ENCODE measurements at places on chromosomes 5 and 9.
A peak's percentile ranks its signal among the peaks of the same experiment; 100 is the strongest.

- no peak for DNase-seq
Observed at GRCh38 chr5:43357878-43358281, 44.7 kb upstream of the HMGCS1 start.

- DNase-seq, result peak; percentile 65
Observed at GRCh38 chr9:89606049-89606623, 1.3 kb downstream of the GADD45G start.

DNA sequence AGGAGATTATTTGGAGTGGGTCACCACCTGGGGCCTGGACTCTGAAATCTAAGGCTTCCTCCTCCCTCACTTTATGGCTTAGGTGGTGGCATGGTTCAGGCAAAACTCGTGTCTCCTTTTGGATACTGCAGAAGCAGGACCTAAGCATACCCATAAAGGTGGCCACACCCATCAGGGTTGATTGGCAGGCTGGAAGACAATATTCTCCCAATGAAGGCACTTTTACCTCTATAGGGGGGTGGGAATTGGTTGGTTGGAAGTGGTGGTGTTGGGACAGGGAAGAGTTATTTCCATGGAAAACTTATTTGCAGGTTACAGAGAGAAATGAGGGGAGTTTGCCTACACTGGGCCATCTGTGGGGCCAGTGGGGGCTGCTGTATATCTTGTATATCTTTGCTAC, 39.7 kb downstream of the CNOT6 start:
- DNase-seq, result no peak

GRCh38 chr9:79671558-79671957, 99.8 kb downstream of the TLE4 start:
- no peak for DNase-seq

DNA sequence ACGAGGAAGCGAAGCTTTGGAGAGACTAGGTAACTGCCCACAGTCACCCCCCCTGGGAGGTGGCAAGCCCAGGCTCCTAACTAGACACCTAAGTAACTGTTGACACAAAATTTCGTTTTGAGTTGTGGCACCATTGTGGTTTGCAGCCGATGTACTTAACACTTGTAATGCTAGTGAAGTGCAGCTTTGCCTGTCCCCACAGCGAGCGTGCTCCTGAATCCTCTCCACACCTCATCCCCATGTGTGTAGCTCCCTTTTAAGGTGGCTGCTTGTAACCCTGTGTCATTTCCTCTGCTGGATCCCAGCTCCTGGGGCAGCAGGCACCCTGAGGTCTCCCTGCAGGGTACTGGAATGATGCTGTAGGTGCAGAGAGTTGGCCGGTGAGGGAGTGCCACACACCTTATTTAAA, 114.9 kb downstream of the TRIO start:
- peak; percentile 34 for DNase-seq

GRCh38 chr9:37377688-37378612, 44.5 kb upstream of the GRHPR start:
- DNase-seq, result no peak

- peak; percentile 15 for DNase-seq
Observed at GRCh38 chr9:110623462-110624025, 44.0 kb upstream of the SVEP1 start.

DNA sequence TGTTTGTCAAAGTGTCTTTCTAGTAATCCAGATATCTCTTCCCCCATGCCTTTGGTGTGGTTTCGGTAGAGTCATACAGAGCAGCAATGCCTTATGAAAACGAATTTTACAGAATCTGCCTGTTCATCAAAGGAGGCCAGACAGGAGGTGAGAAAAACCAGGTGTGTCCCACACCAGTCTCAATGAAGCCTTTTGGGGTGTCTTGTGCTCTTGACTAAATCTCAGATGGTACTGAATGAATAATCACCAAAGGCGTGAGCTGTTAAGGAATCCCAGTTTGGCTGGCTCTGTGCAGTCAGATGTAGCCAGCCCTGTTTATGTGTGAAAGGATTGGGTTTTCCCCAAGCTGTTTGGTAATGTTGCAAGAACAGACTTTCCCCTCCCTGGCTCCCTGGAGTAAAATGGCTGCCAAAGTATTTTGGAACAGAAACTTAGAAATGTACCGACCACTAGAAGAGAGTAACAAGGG, 70.8 kb upstream of the CDKN2B start:
- no peak for DNase-seq

- DNase-seq, result no peak
Observed at GRCh38 chr9:119078015-119078414, 291.2 kb downstream of the BRINP1 start.

GRCh38 chr5:121862801-121863200, 11.1 kb downstream of the FTMT start:
- DNase-seq, result no peak

GRCh38 chr5:148956477-148957385, 106.1 kb downstream of the SH3TC2 start:
- peak; percentile 41 for DNase-seq

GRCh38 chr5:31459594-31459993, 72.3 kb downstream of the DROSHA start:
- no peak for DNase-seq

GRCh38 chr9:83271665-83272071, 208.7 kb upstream of the RASEF start:
- no peak for DNase-seq

- DNase-seq, result no peak
Observed at GRCh38 chr5:164097749-164098148, 592.3 kb downstream of the MAT2B start.

- no peak for DNase-seq
Observed at GRCh38 chr5:102545175-102545574, 46.4 kb upstream of the SLCO6A1 start.

- no peak for DNase-seq
Observed at GRCh38 chr5:142836048-142836447, 65.9 kb downstream of the ARHGAP26 start.

- no peak for DNase-seq
Observed at GRCh38 chr5:112106878-112107277, 312.2 kb downstream of the EPB41L4A start.

Data from NCI-H526 treated with DMSO at 0.1 percent for 48 hours (cell line).